Smooth muscle cell of the brain vasculature (primary cell): ENCODE measurements at places on chromosomes 4 and X.

GRCh38 chr4:123352966-123353365, 43.6 kb upstream of the SPRY1 start:
- no peak for DNase-seq

DNA sequence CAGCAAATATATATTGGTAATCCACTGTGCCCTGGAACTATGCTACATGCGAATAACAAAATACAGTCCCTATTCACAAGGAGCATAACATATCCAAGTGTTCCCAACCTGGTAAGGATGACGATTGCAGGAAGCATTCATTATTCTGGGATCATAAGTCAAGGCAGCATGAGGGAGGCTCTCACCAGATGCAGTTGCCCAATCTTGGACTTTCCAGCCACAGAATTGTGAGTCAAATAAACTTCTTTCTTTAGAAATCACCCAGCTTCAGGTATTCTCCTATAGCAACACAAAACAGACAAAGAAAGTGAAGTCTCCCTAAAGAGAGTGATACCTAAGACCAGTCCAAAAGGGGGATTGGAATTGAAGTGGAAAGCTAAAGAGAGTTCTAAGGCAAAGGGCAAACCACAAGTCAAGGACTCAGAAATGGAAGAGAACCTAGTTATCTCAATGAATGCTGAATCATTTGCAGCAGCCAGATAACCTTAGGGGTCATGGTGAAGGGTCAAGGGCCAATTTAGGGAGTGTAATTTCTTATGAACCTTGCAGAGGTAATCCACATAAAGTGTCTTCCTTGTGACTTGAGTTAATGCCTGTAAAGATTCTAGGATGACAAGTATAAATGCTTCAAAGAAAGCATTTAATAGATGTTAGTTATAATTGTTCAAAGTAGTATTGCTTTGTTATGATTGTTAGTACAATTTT, 103.1 kb upstream of the PCDH7 start:
- no peak for DNase-seq

GRCh38 chr4:18106620-18107019, 85.1 kb upstream of the LCORL start:
- no peak for DNase-seq

- DNase-seq, result no peak
These were observed 2.9 kb upstream of the BGN start for GRCh38 chrX:153491918-153492317.

GRCh38 chrX:28584025-28584424, 3.2 kb upstream of the IL1RAPL1 start:
- no peak for DNase-seq

DNA sequence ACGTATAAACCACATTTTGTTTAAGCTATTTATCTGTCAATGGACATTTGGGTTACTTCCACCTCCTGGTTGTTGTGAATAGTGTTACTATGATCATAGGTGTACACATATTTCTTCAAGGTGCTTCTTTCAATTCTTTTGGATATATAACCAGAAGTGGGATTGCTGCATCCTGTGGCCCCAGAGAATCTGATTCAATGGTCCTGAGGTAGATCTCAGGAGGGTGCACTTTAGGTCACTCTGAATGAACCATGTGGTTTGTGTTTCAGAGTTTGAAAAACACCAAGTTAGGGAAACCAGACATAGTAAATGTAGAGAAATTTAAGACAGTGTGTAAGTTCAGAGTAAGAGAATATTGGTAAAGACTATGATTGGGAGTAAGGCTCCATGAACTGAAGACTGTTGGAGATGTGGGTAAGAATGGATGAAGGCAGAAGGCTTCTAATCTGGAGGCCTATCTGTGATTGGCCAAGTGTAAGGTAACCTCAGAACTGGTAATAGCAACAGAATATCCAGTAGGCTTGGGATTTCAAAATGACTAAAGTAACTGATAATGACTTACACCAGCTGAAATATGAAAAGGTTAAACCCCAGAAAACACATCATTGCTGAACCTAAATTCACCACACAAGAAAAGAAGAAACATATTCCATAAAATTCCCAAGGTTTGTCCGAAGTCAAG, 236.9 kb downstream of the CAMK2D start:
- no peak for DNase-seq

DNA sequence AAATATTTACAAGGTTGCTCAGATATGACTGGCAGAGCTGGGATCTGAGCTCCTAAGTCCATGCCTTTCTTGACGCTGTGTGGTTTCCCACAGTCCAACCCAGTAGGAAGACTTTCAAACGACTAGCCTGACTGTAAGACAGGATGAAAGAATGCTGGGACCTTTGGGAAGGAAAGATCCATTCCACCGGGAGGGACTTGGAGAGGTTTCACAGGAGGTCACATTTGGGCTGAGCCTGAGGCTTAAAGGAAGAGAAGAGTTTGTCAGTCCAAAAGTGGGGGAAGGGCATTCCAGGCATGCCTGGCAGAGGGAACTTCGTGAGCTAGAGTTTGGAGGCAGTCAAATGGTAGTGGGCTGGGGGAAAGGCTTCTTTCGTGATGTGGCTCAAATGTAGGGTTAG, 1.5 kb downstream of the STARD8 start:
- no peak for DNase-seq

DNA sequence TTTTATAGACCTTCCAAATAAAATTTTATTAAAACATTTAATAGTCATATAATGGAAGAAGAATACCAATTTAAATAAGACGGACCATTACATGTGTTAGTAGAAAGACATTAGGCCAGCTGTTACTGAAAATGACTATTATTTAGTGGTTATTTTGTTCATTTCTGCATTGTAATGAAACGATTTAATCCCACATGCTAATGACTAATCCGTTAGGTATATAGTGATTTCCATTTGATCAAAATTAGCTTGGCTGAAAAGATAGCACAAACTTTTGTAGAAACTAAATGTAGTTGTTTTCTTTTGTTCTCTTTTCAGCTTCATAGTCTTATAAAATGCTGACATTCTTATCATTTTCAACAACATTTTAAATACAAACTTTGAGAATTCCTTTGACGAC, 556.1 kb upstream of the TENM3 start:
- DNase-seq, result no peak

DNA sequence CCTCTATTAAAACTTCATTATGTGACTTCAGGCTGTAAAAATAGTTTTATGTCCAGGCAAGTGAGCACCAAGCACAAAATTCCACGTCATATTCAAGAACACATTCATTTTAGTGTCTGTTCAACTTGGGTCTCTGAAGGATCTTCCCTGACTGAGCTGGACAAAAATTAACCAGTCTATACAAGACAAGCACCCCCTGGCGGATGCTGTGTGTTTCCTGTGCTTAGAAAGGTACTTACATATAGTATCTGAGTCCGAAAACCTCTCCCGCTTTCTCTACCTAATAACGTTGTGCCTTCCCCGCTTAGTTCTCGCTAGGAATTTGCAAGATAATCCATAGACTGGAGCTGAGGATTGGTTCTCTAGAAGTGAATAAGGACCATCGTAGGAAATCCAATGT, 2214.5 kb upstream of the TENM3 start:
- DNase-seq, result no peak

DNA sequence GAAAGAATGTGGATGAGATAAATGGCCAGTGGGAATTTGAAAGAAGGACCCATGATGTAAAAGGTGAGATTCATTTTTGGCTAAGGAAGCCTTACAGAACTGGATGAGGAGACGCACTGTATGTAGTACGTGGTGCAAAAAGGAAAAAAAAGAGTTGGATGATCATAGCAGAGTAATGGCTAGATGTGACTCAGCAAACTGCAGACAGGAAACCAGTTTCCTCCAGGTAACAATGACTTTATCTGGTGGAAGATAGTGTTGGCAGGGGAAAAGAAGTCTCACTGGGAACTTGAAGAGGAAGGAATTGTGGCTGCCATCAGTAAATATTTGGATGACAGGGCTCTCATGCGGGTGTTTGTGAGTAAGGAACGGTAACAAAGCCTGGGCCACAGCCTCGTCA, 243.2 kb downstream of the CPE start:
- DNase-seq, result no peak

GRCh38 chr4:107683873-107684272, 36.2 kb downstream of the PAPSS1 start:
- DNase-seq, result no peak

GRCh38 chr4:6331018-6331417, 61.4 kb downstream of the WFS1 start:
- no peak for DNase-seq

DNA sequence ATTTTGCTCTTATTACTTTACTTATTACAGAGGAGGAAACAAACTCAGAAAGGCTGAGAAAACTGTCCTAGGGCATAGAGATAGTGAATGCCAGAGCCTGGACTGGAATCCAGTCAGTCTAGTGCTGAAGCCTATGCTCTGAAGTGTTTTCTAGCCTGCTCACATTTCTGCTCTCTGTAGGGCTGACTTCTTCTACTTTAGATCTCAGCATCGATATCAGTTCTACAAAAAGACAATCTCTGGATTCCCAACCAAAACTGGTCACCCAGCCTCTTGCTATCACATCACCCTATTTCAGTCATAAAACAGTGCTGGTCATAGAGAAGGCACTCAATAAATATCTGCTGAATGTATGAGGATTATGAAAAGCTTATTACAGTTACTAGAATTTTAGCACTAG, 87.2 kb downstream of the FAM13A start:
- no peak for DNase-seq
